HCT116 (cell line): ENCODE measurements at places on chromosomes 1 and 21.

DNA sequence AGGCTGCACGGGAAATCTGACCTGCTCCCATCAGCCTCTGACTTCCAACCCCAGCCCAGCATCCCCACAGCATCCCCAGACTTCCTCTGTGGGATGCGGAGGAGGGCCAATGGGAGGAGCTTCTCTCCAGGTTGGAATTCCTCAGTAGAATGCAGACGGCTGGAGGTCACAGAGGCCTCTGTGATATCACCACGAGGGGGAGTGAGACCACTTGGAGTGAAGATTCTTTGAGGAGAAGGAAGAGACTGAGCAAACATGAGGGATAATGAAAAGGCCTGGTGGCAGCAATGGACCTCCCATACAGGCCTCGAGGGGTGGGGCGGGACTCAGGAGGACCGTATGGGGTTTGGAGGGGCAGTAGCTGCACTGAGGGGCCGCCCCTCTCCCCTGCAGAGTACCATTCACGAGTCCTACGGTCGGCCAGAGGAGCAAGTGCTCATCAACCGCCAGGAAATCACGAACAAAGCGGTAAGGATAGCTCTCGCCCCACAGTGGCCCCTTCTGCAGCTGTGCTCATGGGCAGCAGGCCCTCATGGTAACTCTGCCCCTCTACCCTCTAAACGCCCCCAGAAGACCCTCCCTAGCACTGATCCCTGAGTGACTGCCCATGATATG lies at the start of gene CATSPER4:
Gene CATSPER4, plus strand, starts transcription at position 230 of the 615 bp plus-strand sequence. Its CDS starts 26 bp downstream, at position 256.
- no peak for DNase-seq

DNA sequence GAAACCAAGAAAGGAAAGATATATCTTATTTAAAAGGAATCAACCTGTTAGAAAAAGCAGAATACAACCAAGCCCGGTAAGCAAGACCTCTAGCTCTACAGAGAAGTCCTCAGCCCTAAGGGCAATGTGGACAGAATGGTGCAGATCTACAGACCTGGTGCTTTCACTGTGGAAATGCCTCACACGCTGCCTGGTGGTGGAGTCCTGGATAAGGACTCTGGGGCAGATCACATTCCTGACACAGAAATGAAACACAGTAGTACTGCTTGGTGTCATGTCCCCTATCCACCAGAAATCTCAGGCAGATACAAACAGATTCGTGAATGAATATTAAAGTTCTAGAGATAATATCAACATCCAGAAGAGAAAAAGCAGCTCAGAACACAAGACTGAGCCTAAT lies 6.8 kb downstream of the CNN3 start:
- DNase-seq = no peak

DNA sequence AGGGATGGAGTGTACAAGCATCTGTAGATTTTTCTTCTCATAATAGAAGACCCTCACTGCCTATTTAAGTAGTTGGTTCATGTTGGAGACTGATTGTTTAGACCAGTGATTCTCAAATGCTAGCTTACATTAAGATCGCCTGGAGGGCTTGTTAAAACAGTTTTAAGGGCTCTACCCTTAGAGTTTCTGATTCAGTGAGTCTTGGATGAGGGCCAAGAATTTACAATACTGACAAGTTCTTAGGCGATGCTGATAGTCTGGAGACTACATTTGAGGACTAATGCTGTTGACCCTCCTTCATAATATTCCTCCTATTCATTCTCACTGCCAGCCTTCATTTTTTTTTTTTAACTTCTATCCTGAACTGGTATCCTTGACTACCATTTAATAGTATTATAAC lies 15.2 kb upstream of the AGO3 start:
- DNase-seq = no peak

DNA sequence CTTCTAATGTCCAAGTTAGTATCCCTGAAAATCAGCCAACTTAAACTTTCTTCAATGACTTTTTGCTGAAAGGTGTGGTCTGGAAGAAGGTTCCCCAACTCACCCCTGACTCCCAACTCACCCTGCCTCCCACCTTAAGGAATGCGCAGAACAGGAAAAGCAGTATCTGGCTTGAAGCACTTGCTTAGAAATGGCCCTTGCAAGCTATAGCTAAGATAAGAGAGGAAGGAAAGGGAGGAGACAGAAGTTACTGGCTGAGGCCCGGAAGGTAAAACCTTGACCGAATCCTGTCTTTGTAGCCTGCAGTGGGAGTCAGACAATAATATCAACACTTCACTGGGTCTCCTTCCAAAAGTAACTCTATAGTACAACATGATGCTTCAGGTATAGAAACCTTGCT lies 2.9 kb downstream of the CYYR1 start:
- no peak for DNase-seq

DNA sequence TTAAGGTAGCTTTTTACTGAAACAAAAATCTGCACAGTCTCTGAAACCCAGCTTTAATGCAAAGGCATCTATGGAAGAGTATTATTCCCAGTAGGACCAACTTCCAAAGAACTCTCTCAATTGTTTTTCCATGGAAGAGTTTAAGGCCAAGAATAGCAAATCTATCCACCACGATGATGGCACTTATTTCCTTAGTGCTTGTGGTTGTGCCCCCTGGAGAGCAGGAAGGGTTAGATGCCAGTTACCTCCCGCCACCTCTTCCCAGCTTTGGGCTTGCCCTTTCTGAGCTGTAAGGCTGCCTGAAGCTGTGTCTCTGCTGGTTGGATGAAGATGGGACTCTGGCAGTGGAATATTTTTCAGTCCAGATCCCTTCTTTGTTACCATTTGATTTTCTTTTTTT lies 4.8 kb upstream of the ATP1A1 start:
- no peak for DNase-seq

DNA sequence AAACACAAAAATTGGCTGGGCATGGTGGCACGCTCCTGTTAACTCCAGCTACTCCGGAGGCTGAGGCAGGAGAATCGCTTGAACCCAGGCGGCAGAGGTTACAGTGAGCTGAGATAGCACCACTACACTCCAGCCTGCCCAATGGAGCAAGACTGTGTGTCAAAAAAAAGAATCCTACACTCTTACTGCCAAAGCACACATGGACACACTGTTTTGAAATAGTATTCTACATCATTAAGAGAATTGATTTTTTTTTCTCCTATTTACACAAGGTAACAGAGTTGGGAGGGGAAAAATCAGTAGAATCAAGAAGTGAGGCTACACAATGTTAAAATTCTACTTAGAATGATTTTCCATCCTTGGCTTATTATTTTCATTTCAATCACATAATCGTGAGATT lies 42.1 kb upstream of the SDC3 start:
- no peak for DNase-seq

DNA sequence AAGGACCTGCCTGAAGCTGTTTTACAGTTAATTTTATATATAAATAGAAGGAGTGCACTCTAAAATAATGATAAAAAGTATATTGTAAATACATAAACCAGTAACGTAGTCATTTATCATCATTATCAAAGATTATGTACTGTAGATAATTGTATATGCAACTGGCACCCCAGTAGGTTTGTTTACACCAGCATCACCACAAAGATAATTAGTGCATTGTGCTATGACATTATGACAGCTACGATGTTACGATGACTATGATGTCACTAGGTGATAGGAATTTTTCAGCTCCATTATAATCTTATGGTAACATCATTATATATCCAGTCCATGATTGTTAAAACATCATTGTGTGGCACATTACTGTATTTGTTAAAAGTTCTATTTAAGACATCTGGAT lies 185.2 kb downstream of the LBR start:
- DNase-seq = no peak

- peak; percentile 22 for DNase-seq
Measured at GRCh38 chr1:185652348-185652747, 81.8 kb upstream of the HMCN1 start.

DNA sequence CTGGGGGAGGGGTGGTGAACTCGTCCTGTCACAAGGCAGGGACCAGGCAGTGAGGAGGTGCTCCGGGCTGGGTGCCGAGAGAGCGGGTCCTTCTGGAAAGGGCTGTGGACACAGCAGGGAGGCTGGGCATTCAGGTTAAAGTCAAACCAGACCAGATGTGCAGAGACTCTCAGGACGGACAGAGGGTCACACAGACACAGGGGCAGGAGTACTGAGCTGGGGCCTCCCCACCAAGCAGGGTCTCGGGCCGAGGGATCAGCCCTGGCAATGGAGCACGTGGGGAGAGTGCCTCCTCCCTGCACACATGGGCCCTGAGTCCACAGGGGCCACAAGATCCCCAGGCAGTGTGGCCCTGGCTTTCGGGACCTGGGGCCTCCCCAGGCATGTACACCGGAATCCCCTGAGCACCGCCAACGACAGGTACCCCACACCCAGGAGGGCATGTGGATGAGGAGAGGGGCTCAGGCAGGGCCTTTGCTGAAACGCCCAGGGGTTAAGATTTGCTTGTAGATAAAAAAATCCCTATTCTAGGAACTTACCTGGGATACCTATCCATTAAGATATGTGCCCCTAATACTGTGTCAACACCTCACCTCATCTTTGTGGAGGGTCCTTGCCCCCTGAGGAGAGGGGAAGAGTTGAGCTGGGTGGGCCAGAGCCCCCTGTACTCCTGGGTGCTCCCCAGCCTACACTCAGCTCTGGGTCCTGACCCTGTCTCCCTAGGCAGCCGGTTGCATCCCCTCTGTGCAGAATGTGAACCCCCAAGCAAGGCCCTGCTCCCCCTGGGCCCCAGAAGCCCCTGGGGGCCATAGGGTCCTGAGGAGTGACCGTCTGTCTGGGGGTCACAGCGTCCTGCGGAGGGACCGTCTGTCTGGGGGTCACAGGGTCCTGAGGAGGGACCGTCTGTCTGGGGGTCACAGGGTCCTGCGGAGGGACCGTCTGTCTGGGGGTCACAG lies 46.9 kb upstream of the ADARB1 start:
- no peak for DNase-seq

GRCh38 chr1:51301844-51302162 lies 28.6 kb downstream of the TTC39A start:
- DNase-seq = no peak

DNA sequence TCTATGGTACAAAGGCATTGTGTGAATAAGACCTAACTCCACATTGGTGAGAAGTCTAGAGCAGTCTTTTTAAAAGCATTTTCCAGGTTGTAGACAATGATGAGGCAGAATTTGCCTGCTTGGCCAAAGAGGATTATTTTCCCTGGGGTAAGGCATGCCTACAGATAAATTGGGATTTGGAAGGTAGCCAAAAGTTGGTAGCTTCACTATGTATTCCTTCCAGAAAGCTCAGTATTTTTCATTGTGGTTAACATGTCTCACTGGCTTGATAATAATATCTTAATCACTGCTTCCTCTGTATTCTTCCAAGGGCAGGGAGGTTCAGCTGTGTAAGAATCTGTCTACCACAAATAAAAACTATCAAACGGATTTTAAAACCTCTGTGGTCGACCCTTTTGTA lies 590.8 kb upstream of the PRMT6 start:
- DNase-seq = no peak

DNA sequence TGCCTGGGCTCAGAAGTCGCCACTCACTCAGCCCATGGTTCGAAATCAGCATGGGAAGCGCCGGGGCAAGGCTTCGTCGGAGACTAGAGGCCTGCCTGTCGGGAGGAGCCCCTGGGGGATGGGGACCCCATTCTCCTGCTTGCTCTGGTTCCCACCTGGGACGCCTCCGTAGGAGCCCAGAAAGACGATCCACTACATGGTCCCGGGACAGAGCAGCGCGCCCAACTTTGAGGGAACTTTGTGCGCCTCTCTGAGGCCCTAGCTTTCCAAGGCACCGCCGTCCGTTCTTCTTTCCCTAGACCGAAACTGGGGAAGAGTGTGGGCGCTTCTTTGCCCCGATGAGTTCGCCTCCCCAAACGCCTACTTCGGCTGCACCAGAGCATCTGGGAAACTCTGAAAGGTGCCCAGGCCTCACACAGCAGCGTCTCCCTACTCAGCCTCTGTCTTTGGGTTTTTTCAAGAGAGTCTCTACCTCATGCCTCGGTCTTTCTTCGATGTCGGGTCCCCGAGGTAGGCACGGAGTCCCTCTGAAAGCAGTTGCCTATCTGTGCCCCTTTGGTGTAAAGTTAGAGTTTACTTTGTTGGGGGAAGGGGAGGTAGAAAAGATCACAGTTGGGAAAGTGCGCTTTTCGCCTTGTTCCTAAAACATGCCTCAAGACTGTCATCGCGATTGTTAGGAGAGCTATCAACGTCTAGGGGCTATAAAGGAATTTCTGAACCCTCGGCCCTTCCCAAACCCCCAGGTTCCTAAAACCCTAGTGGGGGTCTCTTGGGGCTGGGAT lies 14.0 kb downstream of the NR5A2 start:
- DNase-seq = no peak

GRCh38 chr1:50989694-50990093 lies 19.6 kb downstream of the CDKN2C start:
- no peak for DNase-seq

DNA sequence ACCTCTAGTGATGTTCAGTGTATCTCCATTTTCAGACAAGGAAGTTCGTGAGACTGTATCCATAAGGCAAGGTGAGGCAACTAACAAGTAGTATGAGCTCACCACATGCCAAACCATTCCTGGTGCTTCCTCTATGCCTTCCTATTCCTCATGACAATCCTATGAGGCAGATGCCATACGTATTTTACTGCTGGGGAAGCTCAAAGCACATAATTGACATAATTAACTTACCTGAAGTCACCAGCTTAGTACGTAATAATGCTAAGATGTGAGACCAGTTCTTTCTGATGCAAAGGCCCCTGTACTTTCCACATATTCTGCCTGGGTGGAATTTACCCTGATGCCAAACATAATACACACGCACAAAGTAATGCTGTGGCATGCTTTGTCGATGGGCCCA lies 83.6 kb upstream of the NFIA start:
- DNase-seq = no peak

- DNase-seq = no peak
Measured at GRCh38 chr1:219144658-219145315, 28.9 kb upstream of the LYPLAL1 start.

- no peak for DNase-seq
Measured at GRCh38 chr1:231508941-231509340, 19.5 kb upstream of the TSNAX start.

GRCh38 chr1:6859415-6860343 lies 74.4 kb downstream of the CAMTA1 start:
- peak; percentile 73 for DNase-seq

DNA sequence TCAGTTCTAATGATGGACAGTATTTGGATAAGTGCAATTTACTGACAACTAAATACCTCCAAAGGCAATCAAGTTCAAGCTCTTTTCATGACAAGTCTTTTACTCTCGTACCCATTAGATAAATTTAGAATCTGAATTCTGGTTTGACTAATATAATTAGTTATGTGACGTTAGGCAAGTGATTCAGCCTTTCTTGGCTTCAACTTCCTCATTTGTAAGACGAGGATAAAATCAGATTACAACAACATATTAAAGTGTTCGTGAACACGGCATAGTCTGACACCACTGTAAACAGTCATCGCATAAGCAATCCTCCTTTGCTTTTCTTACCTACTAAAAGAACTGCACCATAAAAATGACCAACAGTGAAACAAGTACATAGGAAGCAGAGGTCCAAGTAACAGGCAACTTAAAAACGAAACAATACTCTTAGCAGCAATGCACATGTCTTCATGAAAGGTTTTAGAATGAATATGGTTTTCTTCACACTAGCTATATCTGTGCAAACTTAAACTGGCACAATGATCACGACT lies 25.7 kb downstream of the COA6 start:
- no peak for DNase-seq

DNA sequence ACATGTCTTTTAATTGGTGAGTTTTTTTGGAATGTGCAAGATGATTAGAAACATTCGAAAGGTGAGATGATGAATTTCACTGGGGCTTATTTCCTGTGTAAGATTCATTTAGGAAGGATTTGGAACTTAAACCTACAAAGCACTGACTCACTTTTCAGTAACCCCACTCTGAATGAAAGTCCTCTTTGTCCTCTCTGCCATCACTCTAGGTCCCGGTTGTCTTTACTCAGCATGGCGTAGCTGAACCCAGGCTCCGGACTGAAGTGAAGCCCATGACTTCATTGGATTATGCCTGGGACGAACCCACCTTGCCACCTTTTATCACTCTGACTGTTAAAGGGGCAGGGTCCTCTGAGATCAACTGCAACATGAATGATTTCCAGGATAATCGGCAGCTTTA lies 139.4 kb downstream of the VPS13D start:
- no peak for DNase-seq
